IgD-negative memory B cell (primary cell): ENCODE measurements at places on chromosomes 3 and 15. TPM values are rescaled to one million over a fixed set of nuclear protein-coding genes. Genes with fewer than 3 reads are reported as not detected.

The GRM7 gene
- polyA plus RNA-seq, result not detected

The ITPKA gene
- polyA plus RNA-seq, result not detected

The CRYGS gene
- not detected for polyA plus RNA-seq

The OR4M2 gene
- polyA plus RNA-seq, result not detected

The MEIS2 gene
- polyA plus RNA-seq, result not detected

The SYNPR gene
- not detected for polyA plus RNA-seq

The CELF6 gene
- 0.19 TPM for polyA plus RNA-seq

The AHSG gene
- polyA plus RNA-seq, result not detected

The TUSC7 gene
- not detected for polyA plus RNA-seq

The TTLL13 gene
- polyA plus RNA-seq, result 0.08 TPM

The SAMD7 gene
- not detected for polyA plus RNA-seq
